ENCODE measurements at places on chromosomes 1 and 21.

- no peak for DNase-seq
Measured at GRCh38 chr1:109578947-109579443, 30.6 kb downstream of the GNAI3 start.

DNA sequence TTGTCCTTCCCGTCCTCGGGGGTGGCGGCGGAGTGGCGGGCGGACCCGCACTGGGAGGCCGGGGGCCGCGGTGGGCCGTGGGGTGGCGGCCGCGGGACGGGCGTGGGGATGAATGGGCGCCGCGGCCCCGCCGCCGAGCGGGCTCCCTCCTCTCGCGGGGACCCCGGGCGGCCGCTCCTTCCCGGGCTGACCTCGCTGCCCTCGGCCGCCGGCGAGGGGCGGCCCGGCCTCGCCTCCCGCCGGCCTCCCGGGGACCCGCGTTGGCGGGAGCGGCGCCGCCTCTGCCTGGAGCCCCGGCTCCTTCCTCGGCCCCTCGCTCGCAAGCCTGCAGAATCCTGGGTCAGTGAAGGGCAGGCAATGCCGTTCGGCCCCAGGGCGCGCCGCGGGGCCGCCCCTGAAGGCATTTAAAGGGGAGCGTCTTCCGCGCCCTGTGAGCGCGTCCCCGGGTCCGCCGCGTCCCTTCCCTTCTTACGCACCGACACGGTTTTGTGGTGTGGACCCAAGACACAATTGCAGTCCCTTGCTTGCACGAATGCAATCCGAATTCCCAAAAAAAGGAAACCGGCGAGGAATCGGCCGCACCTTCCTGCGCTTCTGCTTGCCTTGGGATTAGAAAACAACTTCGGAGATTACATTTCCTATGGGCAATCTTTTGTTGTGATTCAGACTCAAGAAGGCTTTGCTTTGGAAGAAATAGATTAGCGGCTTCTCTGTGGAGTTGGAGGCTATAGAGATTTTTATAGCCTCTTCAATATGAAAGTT lies 776 bp downstream of the ITSN1 start:
- peak; percentile 53 for DNase-seq

GRCh38 chr1:182770232-182770631 lies 19.3 kb upstream of the NPL start:
- no peak for DNase-seq

DNA sequence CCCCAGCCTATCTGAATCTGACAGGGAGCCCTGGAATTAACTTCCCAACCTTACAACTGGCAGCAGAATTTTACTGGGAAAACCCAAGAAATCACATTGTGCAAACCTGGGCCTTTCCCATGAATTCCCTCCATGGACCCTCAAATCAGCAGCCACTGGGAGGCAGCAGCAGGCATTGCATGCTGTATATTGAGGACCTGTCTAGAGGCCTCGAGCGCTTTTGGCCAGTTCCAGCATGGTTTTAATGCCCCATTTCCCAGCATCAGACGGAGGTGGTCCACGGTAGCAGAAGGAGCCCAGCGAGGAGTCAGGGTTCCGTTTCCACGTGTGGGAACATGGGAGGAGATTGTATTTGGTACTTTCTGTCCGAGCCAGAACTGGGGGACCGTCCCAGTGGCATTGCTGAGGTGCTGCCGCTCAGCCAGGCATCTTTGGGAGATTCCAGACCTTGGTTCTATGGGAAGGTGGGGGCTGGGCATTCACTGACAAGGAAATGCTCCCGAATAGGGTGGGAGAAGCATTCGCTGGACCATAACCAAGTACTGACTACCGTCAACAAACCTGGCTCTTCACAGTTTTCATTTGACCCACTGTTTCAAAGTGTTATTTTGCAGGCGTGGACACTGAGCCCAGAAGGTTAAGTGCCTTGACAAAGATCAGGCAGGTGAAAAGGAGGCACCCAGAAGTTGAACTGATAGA lies 15.9 kb downstream of the BMP8A start:
- DNase-seq = peak; percentile 18

- peak; percentile 61 for DNase-seq
Measured at GRCh38 chr1:31694964-31695313, 8.9 kb downstream of the COL16A1 start.
